ENCODE measurements at places on chromosomes 7 and 10.

- peak; percentile 39 for DNase-seq
Measured at GRCh38 chr10:124417895-124418725, 613 bp downstream of the OAT start.

DNA sequence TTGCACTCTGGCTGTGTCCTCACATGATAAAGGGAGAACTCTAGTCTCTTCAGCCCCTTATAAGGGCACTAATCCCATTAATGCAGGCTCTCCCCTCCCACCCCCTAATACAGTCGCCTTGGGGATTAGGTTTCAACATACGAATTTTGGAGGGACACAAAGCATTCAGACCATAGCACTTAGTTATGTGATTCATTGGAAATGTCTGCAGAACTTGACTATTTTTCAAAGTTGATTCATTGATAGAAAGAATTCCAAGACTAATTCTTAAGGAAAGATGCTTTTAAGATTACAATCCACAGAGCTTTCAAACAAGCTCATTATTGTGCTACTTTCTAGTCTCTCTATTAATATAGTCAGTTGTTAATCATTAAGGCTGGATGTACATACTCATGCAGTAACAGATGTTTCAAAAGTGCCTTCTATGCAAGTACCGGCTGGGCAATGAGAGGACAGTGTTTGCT lies 85.3 kb upstream of the RPA3 start:
- no peak for DNase-seq

DNA sequence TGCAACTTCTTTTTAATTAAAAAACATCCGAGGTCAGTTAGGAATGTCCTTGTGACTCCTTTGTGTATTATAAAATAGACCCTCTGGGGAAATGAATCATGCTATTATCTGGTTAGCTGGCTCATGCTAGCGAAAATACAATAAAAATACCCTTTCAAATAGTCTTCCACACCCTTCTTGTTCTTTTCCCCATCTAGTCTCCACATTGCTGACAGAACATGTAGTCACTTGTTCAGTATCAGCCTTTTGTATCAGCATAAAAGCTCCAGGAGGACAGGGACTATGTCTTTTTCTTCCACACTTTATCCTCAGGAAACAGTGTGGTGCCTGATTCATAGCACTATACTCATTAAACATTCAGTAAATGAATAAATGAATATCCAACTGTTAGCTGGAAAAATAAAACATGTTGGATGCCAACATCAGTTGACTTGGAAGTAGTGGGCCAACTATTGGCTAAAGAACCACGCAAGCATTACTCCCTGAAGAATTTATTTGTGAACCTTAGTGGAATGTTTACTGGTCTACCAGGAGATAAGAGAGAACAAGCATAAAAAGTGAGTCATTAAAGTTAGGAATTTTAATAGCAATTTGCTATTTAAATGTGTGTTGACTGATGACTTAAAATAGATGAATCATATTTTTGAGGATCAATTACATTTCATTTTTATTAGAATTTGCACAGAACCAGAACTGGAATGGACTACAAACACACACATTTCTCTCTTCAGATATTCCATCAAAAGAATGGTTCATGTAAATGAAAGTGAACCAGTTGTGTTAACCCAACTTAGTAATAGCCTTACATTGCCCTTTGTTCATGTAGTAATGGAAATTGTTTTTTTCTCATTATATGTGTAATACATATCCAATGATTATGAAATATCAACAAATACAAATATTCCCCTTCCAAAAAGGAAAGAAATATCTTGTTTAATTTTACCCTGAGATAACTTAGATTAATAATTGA lies 129.6 kb downstream of the DKK1 start:
- DNase-seq = no peak

DNA sequence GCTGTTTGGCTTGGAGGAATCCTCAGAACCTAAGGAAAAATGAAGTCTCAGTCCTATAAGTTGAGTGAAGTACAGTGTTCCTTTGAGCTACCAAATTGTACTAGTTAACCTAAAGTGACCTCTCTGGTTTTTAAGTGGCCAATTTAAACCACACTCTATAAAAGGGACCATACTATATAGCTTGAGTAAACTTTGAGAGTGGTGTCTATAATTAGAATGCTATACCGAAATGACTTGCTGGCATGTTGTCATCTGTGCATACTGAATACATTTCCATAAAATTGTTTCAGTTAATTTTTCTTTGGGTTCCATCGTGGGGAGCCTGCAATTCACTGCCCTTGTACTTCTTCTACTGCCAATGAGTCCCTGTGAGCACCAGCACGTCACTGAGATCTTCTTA lies 151.1 kb downstream of the DKK1 start:
- DNase-seq = no peak

- DNase-seq = no peak
Measured at GRCh38 chr7:158784270-158784669, 45.0 kb downstream of the ESYT2 start.

DNA sequence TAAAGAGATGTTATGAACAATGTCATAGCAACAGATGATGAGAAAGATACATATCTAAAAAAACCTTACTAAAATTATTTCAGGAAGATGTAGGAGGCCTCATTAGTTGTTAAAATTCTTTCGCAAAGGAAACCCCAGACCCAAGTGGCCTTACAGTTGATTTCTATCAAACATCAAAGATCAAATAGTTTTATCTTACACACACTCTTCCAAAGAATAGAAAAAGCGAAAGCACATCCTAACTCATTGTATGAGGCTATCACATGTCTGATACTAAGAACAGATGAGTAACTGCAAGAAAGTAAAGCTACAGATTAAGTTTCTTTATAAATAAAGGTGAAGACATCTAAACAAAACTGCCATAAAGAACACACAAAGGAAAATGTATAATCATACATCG lies 82.9 kb upstream of the GDF10 start:
- DNase-seq = no peak

GRCh38 chr10:130141878-130142277 lies 5.7 kb downstream of the GLRX3 start:
- DNase-seq = no peak

DNA sequence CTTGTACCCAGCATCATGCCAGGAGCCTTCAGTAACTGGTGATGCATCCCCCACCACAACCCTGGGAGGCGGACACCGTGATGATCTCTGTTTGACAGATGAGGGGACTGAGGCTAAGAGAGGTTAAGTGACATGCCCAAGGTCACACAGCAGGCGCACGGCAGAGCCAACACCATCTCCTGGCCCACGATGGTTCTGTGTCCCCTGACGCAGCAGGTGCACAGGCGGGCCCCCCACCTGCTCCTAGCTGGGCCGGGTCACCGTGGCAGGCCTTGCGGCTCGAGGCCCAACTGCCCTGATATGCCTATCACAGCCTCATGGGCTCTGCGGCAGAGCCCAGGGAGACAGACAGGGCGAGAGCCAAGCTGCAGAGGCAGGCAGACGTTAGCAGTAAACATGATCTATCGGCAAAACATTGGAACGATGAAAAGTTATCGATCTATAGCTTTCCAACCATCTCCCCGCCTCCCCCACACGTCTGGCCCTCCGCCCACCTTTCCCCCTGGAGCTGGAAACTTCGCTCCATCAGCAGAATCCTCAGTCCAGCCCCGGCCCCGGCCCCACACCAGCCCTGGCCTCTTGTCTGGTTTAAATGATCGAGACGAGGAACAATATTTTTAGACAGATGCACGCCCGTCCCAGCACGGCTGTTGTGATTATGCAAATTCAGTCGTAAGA lies 65.9 kb downstream of the ELFN1 start:
- no peak for DNase-seq

DNA sequence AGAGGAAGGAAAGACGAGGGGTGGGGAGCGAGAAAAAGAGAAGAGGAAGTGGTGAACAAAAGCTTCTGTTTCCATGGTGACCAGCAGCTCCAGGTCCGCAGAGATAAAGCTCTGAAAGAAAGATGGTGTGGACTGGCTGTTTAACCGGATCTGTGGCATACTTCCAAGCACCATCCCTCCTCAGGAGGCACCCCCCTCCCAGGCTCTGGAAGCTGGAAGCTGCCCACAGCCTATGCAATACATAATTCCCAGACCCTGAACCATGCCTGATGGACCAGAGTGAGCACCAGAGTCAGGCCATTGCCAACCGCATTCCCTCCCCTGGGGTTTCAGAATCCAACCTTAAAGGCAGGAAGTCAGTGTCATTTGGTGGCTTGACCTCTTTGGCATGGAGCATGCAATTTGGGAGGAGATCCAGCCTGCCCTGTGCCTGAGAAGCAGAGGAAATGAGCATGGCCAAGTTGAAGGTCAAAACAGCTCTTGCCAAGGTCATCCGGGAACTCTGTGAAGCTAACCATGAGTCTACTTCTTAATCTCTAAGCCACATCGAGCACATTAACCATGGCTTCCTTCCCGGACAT lies 22.2 kb upstream of the CPXM2 start:
- no peak for DNase-seq

GRCh38 chr7:4202154-4202736 lies 479.9 kb upstream of the FOXK1 start:
- DNase-seq = no peak

DNA sequence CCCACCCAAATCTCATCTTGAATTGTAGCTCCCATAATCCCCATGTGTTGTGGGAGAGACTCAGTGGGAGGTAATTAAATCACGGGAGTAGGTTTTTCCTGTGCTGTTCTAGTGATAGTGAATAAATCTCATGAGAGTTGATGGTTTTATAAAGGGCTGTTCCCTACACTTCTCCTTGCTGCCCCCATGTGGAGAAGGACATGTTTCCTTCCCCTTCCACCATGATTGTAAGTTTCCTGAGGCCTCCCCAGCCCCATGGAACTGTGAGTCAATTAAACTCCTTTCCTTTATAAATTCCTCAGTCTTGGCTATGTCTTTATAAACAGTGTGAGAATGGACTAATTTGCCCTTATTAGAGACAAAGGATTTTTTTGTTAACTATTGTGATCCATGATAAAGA lies 48.5 kb upstream of the MKX start:
- DNase-seq = no peak

GRCh38 chr10:123019264-123019663 lies 10.5 kb downstream of the ACADSB start:
- no peak for DNase-seq

DNA sequence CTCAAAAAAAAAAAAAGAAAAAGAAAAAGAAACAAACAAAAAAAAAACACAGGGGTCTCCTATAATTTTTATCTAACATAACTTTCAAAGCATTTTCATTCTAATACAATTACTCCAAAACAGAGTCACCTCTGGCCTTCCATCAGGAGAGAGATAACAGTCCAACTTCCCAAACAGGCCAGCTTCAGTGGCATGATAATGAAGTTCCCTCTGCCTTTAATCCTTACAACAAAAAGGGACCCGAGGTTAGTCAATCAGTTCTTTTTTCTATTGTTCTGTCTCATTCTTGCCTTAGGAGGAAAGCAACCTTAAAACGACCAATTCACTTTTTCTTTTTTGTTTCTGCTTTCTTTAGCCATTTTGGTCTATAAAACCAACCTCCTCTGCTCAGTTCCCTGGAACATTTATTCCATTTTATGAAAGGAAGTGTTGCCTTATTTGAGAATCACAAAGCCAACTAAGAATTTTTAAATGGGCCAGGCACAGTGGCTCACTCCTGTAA lies 16.5 kb upstream of the FXYD4 start:
- no peak for DNase-seq

- no peak for DNase-seq
Measured at GRCh38 chr7:336810-337566, 47.0 kb downstream of the FOXL3 start.

DNA sequence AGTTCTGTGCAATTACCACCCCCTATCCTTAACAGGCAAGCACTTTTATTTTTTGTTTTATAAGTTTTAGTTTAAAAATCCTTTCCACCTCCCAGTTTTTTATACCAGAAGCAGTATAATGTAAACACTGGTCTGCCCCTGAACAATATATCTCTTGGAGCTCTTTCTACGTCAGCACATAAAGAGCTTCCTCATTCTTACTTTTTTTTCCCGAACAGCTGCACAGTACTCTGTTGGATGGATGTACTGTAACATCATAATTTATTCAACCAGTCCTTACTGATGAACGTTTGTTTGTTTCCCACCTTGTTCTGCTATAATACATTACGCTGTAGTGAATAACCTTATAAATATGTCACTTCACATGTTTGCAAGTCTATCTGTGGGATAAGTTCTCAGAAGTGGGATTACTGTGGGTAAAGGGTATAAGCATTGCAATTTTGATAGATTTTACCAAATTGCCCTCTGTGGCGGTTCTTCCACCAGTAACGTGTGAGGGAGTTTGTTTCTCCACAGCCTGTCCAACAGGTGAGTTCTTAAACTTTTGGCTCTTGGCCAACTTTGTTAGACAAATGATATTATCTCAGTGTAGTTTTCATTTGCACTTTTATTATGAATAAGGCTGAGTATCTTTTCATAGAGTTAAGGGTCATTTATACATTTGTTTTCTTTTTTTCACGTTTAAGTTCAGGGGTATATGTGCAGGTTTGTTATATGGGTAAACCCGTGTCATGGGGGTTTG lies 32.8 kb downstream of the ADRA2A start:
- no peak for DNase-seq

DNA sequence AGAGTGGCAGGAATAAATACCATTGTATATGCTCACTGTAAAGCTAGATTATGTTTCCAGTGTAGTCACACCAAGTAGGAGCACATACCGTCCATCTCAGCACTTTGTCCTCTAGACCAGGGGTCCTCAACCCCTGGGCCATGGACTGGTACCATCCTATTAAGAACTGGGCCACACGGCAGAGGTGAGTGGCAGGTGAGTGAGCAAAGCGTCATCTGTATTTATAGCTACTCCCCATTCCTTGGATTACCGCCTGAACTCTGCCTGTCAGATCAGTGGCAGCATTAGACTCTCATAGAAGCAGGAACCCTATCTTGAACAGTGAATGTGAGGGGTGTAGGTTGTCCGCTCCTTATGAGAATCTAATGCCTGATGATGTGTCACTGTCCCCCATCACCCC lies 735.3 kb downstream of the MAGI2 start:
- DNase-seq = no peak

DNA sequence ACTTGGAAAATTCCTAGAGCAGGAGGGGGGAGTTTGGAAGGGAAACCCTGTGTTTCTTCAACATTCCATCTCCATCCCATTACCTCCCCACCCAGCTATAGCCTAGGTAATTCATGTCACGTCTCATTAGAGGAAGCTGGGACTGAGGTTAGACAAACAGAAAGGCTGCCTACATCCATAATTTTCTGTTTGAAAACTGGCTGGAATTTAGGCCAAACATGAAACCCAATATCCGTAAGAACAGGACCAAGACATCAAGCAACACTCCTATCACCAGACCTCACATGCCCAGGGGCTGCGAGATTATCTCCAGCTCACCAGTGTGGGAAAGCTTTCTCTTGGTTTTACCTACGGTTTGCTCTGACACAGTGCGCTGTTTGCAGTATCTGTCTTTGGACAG lies 316.3 kb downstream of the FRMD4A start:
- DNase-seq = no peak

- no peak for DNase-seq
Measured at GRCh38 chr7:86320341-86320740, 323.4 kb upstream of the GRM3 start.

DNA sequence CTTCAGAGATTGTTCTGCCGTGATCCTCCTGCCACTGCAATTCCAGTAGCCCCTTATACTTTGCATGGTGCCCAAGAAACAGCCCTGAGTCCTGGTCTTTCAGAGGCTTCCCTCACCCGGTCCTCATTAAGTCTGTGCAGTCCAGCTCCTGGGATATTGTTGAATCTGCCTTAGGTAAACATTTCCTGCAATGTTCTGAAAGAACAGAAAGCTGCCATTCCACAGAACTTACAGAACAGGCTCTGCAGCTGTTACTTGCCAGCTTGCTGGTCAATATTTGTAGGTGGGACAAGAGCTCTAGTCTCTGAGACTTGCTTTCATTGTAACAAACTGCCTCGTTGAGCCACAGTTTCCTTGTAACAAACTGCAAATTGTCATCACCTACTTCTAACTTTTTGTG lies 115.0 kb upstream of the KIF5B start:
- DNase-seq = no peak

- DNase-seq = no peak
Measured at GRCh38 chr7:77282897-77283296, 83.3 kb upstream of the FGL2 start.
